ENCODE measurements at places on chromosomes 1 and 21. TPM values are rescaled to one million over a fixed set of nuclear protein-coding genes. Genes with fewer than 3 reads are reported as not detected.

Gene RGS8
- not detected for total RNA-seq

GRCh38 chr1:169892927-169893644 lies 610 bp downstream of the SCYL3 start:
- peak; percentile 85 for DNase-seq

DNA sequence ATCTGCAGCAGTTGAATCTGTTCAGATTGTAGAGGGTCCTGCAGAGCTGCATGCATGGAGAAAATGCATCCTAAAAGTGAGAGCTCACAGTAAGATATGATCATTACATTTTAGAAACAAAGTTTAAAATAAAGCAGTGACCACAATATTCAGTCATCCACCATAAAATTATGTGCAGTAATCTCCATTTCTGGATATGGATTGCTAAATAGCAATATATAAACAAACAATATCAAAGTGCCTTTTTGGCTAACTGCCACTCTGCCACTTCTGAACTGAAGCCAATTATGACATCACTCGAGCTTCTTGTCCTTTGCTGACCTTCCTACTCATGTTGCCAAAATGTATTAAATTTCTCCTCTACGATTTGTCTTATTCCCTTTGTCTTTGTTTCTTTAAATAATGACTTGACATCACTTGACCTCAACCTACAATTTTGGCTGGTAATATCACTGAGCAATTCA lies 262.0 kb upstream of the CXADR start:
- DNase-seq = no peak

DNA sequence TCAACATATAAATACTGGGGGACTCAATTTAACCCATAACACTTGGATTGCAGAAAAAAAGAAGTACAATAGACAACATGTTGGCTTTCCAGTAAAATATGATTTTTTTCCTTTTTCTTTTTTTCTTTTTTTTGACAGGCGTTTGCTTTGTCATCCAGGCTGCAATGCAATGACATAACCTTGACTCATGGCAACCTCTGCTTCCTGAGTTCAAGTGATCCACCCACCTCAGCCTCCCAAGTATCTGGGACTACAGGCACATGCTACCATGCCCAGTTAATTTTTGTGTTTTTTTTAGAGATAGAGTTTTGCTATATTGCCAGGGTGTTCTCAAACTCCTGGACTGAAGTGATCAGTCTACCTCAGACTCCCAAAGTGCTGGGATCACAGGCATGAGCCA lies 1512.0 kb upstream of the PRMT6 start:
- no peak for DNase-seq

DNA sequence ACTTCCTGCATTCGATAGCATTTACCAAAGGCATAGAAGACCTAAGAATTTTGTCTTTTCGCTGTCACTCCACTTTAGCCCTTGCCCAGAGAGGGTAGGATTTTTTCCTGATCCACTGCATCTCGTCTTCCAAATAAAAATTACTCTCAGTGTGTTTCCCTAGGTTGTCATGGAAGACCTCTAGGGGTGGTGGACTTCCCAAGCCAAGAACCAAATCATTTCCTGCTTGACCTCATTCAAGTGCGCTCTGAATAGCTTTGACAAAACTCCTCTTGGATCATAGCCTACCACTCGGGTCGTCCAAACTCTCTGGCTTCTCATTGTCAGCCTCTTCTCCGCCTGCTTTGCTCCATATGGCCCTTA lies 431 bp upstream of the C1orf52 start:
- no peak for DNase-seq

- DNase-seq = no peak
These were observed 67.3 kb upstream of the WNT4 start for GRCh38 chr1:22210176-22210575.

Data from osteocyte (in vitro differentiated cells).